Inflammatory macrophage treated with lipopolysaccharide for 4 hours (primary cell): ENCODE measurements at places on chromosomes 13 and 19.
A peak's percentile ranks its signal among the peaks of the same experiment; 100 is the strongest.

- no peak for DNase-seq
Observed at GRCh38 chr13:31264151-31264550, 64.4 kb downstream of the B3GLCT start.

- no peak for DNase-seq
Observed at GRCh38 chr19:16042533-16043085, 33.7 kb upstream of the TPM4 start.

DNA sequence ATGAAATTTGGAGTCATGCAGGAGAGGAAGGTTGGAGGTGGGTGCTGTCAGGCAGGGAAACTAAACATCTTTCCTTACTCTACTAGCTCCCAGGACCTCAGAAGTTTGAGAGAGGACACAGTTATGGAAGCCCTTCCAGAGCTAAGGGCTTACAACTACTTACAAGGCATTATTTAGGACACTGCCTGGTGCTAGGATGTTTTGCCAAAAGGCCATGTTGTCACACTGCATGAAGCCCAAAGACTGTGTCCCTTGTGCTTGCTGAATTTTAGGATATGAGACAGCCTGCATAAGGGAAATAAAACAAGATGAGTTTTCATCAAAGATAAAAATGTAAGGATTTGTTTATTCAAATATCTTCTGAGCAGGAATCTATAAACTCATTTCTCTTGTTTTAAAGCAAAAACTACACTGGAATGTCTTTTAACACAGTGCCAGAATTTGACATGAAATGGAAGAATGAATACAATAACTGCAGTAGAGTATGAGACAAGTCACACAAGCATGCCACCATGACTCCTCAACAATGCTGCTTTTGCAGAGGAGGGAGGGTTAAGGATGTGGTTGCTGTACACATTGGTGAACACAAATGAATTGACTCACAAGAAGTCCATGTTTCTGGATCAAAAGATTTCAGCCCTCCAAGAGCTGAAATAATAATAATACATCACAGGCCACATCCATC, 258.4 kb downstream of the SPRY2 start:
- no peak for DNase-seq

GRCh38 chr19:4449022-4449638, 8.5 kb downstream of the UBXN6 start:
- DNase-seq: no peak

GRCh38 chr13:102569488-102569887, 27.3 kb upstream of the TPP2 start:
- DNase-seq: no peak

DNA sequence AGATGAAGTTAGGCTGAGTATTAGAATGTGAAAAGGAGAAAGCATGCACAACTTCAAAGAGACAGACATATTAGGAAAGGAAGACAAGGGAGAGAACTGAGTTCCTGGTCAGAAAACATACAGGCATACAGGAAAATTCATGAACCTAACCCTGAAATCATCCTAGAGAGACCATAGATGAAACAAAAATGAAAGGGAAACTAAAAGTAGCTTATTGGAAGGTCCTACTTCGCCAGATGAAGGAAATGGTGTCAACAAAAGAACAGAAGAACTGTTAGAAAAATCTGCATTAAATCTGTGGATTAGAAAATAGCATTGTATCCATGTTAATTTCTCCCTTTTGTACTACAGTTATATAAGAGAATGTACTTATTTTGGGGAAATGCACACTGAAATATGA, 169.0 kb upstream of the UFM1 start:
- DNase-seq: no peak

DNA sequence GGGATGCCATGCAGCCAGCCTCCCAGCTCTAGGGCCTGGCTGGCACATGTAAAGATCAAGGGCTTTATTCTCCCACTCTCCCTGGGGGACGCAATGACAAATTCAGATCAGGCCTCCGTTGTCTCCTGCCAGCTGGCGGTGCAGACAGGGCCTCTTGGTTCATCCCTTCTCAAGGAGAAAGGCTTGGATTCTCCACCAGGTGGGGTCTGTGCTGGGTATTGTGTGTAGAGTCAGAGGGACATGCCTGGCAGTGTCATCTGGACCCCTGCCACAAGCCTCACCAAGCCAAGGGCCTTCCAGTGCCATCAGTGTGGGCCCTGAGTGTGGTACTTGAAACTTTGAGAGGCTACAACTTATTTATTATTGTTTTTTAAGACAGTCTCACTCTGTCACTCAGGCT, 8.4 kb upstream of the PTPRS start:
- no peak for DNase-seq

GRCh38 chr19:5337708-5338655, 2.6 kb downstream of the PTPRS start:
- no peak for DNase-seq

DNA sequence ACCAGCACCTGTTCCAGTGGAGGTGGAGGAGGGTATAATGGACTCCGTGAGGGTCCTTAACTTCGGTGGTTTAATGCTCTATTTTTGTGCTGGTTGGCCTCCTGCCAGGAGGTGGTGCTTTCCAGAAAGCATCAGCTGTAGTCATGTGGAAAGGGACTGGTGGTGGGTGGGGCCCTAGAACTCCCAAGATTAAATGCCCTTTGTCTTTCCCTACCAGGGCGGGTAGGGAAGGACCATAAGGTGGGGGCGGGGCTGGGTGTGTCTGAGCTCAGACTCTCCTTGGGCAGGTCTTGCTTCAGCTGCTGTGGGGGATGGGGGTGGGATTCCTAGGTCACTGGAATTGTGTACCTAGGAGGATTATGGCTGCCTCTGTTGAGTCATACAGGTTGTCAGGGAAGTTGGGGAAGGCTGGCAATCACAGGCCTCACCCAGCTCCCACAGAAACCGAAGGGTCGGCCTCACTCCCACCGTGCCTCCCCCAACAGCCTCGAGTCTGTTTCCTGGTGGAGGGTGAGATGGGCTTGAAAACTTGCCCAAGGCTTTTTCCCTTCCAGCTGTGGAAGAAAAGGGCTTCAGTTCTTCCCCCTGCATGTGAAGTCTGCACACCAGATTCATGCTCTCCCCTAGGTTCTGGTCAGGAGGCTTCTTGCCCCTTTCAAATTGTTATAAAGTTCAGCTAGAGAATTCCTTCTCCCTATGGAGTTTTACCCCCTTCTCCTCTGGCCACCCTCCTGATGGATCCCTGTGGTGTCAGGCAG, 60.3 kb upstream of the CLDN10 start:
- DNase-seq: no peak

DNA sequence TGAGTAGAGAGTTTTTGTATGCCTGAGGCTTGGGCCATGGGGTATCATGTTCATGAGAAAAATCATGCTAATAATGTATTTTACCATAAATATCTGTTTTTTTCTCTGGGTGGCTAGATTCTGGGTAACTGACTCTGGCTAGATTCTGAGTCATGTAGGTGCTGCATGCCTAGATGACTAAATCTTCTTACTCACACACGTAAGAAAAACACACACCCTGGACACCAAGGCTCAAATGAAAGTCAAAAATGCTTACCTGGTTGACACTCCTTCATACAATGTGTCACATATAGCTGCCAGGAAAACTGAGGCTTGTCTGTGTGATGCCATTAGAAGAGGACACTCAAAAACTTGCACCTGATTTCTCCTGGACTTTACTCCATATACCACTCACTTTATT, 597.4 kb upstream of the SLITRK1 start:
- DNase-seq: no peak

- peak; percentile 45 for DNase-seq
Observed at GRCh38 chr19:661427-662196, 1.4 kb downstream of the RNF126 start.

DNA sequence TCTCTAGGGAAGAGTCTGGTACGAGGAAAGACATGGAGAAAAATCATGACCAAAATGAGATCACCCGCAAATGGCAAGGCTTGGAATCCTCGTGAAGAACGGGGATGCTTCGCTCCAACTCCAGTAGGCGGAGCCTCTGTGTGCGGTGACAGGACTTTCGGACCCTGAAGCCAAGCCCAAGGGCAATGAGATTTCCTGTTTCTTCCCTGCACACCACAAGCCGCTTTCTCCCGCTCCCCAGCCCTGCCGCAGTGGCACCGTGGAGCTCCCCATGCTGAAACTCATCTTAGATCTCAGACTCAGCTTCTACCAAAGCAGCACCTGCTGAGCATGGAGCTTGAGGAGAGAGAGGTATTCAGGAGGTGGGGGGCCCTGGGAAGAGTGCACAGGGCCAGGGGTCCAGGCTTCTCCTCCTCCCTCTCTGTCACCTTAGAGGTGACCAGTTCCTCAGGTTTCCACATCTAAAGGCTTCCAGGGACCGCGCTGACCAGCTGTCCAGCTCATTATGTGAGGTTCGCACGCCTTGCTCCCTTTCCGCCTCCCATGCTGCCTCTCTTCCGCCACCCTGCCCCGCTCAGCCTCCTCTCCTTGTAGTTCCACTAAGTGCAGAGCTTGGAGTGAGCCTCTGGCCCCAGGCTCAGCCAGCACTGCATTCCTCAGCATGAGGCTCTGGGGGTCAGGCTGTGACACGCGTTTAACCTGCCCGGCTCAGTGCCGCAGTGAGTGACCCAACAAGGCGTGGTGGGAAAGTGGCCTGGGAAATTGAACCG, 153.8 kb upstream of the SOX1 start:
- no peak for DNase-seq

GRCh38 chr19:51168564-51169282, 26.6 kb downstream of the SIGLEC7 start:
- DNase-seq: no peak

- DNase-seq: no peak
Observed at GRCh38 chr19:2246801-2247361, 2.2 kb upstream of the AMH start.

DNA sequence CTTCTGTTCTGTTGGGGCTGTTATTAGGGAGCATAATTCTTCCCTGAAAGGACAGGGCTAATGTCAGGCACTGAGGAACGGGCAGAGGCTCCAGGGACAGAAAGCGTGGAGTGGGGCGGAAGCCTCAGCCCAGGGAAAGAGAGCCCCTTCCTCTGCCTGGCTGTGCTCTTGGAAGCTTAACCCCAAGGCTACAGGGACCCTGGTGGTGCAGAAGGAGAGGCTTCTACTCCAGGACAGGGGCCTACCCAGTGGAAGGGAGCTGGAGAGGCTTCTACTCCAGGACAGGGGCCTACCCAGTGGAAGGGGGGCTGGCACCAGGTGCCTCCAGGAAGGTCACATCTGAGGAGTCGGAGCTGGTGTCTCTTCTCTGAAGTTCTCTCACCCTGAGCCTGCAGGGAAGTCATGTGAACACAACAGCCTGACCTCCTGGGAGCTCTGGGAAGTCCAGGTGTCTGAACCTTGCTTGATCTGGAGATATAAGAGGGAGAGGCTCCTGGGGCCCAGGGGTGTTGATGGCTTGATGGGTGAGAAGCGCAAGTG, 159.5 kb upstream of the SOX1 start:
- DNase-seq: no peak

- no peak for DNase-seq
Observed at GRCh38 chr13:26895808-26896466, 135.4 kb upstream of the GPR12 start.

DNA sequence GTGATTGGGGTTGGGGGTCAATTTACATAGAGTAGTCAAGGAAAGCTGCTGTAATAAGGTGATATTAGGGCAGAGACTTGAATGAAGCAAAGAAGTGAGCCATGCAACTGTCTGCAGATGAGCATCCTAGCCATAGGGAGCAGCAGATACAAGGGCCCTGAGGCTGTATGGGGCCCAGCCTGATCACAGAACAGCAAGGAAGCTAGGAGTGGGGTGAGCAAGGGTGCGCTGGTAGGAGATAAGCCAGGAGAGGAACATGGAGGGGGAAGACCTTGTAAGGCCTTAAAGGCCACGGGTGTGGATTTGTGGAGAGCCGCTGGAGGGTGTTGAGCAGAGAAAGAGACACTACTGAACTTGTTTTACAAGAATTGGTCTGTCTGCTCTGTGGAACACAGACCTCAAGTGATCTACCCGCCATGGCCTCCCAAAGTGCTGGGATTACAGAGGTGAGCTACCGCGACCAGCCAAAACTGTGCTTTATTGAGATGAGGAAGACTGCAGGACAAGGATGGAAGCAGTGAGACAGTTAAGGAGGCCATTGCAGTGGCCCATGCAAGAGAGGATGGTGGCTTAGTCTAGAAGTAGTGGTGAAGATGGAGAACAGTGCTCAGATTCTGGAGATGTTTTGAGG, 93.0 kb downstream of the ZAR1L start:
- DNase-seq: no peak

- DNase-seq: no peak
Observed at GRCh38 chr13:69737129-69737935, 370.3 kb upstream of the ATXN8OS start.

- DNase-seq: peak; percentile 67
Observed at GRCh38 chr19:3275583-3276340, 51.3 kb downstream of the CELF5 start.
